Cerebellar cortex (tissue), 1 donor: ENCODE measurements at places on chromosomes 4 and X.

- no peak for DNase-seq
These were observed 23.3 kb downstream of the NRK start for GRCh38 chrX:105845631-105846030.

GRCh38 chr4:81789741-81790399 is 318.2 kb upstream of the RASGEF1B start:
- no peak for DNase-seq

GRCh38 chr4:6999172-7000086 is 43.7 kb upstream of the TADA2B start:
- no peak for DNase-seq

DNA sequence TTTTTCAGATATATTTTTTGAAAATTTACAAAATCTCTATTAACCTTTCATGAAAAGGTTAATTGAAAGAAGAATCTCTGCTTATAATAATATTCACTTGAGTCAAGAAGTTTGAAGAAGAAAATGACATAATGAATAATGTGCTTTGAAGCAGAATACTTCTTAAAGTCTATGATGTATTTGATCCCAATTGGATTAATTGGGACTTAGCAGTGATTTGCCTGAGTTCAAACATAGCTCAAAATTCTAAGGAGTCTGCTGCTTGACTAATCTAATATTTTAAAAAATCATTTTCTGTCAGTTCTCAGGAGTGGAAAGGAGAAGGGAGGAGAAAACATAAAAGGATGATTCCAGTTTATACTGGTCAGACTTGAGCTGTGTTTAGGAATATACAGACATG is 1150.4 kb upstream of the INTU start:
- no peak for DNase-seq

GRCh38 chr4:7023901-7024300 is 19.3 kb upstream of the TADA2B start:
- no peak for DNase-seq

GRCh38 chr4:7323872-7324650 is 110.7 kb downstream of the PSAPL1 start:
- peak; percentile 95 for DNase-seq

GRCh38 chrX:122572461-122572860 is 611.6 kb upstream of the GRIA3 start:
- DNase-seq = no peak

- no peak for DNase-seq
These were observed 13.6 kb upstream of the CLNK start for GRCh38 chr4:10698172-10698571.

DNA sequence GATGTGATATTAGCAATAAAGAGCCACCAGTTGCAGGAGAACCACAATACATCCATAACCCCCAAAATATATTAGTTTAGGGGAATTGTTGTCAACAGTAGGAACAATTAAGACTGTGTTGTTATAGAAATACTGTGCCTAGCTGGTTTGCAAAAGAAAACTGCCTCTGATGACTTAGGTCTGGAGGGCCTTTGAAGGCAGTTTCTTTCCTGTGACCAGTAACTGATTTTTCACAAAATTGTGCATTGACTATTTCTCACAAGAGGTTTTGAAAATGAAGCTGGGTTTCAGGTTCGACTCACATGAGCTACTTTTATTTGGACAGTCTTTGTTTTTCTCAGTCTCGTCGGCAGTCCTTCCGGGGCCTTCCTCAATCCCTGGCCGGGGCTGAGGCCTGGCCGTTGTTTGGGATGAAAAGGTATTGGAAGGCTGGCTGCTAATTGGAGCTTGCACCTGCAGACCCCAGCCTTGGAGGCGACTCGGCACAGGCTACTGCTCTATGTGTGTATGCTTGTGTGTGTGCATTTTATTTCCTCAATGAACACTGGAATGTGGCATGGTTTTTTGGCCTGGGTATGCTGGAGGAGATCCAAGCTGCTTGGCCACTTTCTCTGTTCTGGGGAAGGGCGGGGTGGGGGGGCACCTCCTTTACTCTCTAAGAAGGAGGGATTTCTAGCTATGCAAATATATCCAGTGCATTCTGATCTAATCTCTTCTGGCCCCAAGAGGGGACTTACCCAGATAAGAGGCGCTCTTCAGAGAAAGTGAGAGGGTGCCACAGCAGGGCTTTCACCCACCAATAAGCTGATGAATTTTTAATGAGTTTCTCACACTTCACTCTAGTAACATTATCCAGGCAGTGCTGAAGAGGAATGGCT is 49.5 kb upstream of the LNX1 start:
- no peak for DNase-seq

DNA sequence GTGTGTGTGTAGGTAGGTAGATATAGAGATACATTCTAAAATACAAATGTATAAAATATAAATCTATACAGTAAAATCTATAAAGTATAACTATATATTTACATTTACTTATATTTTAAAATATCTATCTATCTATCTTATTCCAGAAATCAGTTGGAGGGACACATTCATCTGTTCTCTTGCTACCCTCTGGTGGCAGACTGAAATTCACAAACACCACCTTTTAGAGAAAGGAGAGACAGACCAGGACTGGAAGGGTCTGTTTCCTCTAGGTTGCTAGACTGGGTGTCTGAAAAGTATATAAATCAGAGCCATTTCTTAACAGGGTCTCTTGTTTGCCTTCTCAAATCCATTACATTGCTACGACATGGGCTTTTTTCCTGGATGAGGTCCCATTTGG is 343.0 kb downstream of the OPHN1 start:
- DNase-seq = no peak

- no peak for DNase-seq
These were observed 29.5 kb downstream of the CXXC4 start for GRCh38 chr4:104465201-104465600.

GRCh38 chrX:116667346-116668134 is 204.8 kb upstream of the CT83 start:
- no peak for DNase-seq

DNA sequence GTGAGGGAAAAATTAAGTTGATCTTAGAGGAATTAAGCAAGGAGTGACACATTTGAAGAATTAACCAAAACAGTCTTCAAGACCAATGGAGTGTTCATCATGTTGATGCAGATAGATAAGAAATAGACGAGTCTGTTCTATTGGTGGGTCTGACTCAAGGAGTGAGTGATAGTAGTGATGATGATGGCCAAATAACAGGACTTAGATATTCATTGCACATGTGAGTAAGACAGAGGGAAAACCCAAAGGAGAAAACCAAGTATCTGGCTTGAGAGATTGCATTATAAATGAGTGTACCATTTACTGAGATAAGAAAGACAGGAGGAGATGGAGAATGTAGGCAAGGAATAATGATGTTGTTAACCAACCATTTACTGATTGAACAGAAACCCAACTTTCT is 321.3 kb downstream of the ADGRL3 start:
- no peak for DNase-seq

- peak; percentile 67 for DNase-seq
These were observed 107.8 kb downstream of the NHSL2 start for GRCh38 chrX:72018277-72019112.

DNA sequence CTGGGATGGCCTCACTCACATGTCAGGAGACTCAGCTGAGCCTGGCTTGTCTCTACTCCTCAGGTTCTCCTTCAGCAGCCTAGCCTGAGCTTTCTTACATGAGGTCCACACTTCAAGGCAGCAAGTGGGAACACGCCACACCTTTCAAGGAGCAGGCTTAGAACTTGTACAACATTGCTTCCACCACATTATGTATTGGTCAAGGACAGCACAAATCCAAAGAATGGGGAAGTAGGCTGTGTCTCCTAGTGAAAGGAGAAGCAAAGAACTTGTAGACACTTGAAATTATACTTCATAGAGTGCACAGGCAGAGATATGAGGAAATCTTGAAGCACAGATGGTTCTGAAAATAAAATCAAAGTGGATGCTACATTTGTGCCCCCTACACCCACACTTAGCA is 120.9 kb upstream of the NOCT start:
- no peak for DNase-seq

DNA sequence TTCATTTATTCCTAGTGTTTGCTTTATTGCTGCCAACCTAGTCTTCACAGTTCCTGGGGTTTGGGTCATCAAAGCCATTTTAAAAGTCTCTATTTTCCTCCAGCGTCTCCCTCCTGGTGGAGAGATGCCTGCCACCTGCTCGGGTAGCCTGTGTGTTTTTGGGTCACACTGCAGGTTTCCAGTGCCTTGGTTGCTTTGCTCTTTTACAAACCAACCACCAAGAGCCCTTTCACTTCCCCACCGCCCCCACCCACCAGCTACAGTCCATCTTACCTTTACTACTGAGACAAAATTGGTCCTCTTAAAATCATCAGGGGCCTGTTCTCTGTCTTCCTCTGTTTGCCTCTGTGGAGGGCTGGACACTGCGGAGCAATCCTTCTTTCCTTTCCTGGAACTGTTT is 280.5 kb upstream of the GATB start:
- DNase-seq = no peak

GRCh38 chrX:147859666-147860065 is 52.1 kb upstream of the FMR1 start:
- no peak for DNase-seq

DNA sequence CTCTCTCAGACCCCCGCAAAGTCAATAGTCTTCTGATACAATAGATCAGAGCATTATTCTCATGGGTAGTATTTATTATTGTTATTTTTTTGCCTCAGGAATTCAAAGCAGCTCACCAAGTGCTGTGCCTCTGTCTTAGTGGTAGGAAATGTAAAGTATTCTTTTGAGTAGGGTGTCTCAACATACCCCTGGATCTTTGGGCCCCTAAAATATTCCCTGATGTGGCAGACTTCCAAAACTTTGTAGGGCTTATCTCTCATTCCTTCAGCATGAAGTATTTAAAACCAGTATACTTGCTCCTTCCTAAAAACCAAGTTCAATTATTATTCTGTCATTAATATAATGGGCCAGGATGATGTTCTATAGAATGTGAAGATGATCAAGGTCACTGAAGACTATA is 115.3 kb upstream of the ZNF827 start:
- DNase-seq = no peak

GRCh38 chr4:110062166-110062565 is 136.2 kb downstream of the ELOVL6 start:
- DNase-seq = no peak

DNA sequence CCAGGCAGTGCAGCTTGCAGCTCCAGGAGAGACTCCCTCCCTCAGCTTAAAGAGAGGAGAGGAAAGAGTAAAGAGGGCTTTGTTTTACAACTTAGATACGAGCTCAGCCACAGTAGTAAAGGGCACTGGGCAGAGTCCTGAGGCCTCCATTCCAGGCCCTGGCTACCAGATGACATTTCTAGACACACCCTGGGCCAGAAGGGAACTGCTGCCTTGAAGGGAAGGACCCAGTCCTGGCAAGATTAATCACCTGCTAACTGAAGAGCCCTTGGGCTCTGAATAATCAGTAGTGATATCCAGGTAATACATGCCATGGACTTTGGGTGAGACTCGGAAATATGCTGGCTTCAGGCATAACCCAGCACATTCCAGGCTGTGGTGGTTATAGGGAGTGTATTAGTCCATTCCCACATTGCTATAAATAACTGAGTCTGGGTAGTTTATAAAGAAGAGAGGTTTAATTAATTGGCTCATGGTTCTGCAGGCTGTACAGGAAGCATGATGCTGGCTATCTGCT is 15.3 kb upstream of the SLC16A2 start:
- no peak for DNase-seq

GRCh38 chr4:31768756-31769155 is 1048.6 kb downstream of the PCDH7 start:
- no peak for DNase-seq

GRCh38 chr4:118964891-118965411 is 76.3 kb downstream of the SYNPO2 start:
- DNase-seq = no peak

DNA sequence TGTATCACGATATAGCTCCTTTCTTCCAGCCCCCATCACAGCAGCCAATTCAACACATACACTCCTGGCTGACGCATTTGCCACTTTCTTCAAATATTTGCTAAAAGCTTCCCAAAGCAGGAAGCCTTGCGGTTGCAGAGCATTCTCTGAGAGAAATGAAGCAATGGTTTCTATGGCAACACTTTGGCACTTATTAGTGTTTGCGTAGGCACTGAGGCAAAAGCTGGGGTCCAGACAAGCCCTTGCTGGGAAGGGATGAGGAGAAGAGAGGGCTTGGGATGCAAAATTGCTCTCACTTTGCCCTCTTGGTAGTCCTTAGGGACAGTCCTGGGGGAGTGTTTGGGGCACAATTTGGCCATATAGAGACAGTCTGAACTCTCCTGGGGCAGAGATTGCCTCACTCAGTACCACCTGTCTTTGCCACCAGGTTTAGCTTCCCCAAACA is 55.0 kb upstream of the PAK3 start:
- DNase-seq = no peak

DNA sequence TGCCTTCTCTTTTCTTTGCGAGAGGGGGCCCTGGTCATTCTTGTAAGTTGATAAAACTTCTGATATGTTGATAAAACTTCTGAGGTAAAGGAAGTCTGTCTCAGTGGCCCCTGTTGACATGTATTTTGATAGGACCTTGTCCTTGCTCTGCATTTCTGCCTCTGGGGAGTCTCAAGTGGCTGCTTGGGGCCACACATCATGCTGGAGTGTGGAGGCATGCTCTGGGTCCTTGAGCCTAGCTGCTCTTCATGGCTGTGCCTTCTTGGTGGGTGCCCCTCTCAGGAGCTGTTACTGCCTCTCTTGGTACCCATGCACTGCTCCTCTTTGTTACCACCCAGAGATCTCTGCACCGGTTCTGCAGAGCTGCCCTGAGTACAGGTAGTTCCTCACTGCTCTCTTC is 14.2 kb downstream of the NSD2 start:
- DNase-seq = no peak

DNA sequence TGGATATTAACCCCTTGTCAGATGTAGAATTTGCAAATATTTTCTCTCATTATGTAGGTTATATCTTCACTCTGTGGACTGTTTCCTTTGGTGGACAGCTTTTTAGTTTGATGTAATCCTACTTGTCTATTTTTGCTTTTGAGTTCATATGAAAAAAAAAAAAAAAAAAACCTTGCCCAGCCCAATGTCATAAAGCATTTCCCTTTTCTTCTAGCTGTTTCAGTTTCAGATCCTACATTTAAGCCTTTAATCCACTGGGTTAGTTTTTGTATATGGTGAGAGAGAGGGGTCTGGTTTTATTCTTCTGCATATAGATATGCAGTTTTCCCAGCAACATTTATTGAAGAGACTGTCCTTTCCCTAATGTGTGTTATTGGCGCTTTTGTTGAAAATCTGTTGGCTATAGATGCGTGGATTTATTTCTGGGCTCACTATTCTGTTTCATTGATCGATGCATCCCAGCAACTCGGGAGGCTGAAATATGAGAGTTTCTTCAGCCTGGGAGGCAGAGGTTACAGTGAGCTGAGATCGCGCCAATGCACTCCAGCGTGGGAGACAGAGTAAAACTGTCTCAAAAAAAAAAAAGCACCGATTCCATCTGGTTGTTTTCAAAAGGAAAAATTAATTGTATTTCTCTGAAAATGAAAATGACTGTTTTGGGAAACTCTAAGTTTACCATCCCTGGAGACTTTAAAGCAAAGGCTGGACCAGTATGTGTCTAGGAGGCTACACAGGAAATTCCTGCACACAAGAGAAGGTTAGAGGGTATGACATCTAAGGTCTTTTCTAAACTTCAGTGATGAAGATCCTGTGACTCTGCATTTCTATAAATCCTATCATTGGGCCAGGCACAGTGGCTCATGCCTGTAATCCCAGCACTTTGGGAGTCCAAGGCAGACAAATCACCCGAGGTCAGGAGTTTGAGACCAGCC is 35.6 kb downstream of the STEEP1 start:
- no peak for DNase-seq
